ENCODE measurements at places on chromosomes 6 and 20.

DNA sequence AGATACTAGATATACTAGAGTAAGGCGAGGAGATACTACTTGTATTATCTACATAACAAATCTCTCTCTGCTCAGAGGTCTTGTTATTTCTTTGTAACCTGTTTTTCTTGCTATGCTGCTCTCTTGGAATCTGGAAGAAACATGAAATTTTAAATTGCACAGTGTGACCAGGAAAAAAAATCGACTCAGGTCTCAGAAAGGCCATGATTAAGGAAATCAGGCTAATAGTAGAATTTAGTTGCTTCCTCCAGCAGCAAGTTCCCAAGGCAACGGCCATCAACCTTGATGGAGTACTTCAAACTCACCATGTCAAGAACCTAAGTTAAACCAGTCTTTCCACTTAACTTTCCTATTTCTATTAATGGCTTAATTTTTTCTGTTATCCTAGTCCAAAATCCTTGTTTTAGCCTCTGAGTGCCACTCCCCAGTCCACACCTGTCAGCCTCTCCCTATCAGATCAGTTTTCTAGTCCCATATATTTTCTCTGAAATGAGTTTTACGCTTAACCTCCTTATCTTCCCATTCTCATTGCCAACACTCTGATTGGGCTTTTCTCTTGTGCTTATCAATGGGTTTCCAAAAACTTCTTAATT, 87.7 kb upstream of the BEND3 start:
- no peak for DNase-seq

DNA sequence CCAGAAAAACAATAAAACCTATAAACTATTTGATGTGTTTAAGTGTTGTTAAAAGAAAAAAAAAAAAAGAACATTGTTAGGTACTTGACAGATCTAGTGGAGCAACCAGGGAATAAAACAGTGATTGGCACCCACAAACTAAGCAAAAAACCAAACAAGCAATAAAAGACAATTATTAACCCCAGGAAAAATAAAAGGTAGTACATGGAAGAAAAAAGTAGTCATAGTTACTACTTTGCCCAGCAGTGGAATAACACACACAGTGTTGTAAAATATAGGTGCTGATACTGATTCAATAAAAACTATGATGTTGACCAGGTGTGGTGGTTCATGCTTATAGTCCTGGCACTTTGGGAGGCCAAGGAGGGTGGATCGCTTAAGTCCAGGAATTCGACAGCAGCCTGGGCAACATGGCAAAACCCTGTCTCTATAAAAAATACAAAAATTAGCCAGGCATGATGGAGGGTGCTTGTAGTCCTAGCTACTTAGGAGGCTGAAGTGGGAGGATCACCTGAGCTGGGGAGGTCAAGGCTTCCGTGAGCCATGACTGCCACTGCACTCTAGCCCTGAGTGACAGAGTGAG, 43.9 kb downstream of the PIGU start:
- DNase-seq, result no peak

- DNase-seq, result no peak
These were observed 141.2 kb downstream of the NRN1 start for GRCh38 chr6:5865506-5866031.

GRCh38 chr6:6057442-6058053, 50.8 kb upstream of the NRN1 start:
- no peak for DNase-seq

- DNase-seq, result no peak
These were observed 1.9 kb downstream of the TRIB3 start for GRCh38 chr20:382291-383115.

- no peak for DNase-seq
These were observed 203.7 kb downstream of the OTOR start for GRCh38 chr20:16951876-16952275.

DNA sequence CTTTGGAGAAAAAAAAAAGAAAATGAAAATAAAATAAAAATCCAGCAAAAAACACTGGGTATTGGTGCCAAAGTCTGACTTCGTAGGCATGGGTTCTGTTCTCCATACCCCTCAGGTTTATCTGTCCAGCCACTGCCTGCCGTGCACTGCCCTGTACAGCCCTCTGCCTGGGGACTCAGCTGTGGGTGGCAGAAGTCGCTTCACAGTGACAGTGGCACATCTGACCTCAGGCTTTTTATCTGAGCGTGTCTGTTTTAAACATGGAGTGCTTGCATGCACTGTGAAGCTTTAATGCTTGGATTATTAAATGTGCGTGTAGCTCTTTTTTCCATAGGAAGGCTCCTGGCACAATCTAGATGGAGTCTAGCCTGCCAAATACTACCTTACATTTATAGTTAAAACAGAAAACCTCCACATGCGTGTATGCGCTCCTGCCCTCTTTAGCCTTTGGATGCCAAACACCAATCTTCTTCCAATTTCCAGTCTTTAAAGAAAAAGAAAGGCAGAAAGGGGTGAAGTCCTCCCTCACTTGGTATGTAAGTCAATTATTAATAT, 375.5 kb downstream of the UTRN start:
- no peak for DNase-seq

DNA sequence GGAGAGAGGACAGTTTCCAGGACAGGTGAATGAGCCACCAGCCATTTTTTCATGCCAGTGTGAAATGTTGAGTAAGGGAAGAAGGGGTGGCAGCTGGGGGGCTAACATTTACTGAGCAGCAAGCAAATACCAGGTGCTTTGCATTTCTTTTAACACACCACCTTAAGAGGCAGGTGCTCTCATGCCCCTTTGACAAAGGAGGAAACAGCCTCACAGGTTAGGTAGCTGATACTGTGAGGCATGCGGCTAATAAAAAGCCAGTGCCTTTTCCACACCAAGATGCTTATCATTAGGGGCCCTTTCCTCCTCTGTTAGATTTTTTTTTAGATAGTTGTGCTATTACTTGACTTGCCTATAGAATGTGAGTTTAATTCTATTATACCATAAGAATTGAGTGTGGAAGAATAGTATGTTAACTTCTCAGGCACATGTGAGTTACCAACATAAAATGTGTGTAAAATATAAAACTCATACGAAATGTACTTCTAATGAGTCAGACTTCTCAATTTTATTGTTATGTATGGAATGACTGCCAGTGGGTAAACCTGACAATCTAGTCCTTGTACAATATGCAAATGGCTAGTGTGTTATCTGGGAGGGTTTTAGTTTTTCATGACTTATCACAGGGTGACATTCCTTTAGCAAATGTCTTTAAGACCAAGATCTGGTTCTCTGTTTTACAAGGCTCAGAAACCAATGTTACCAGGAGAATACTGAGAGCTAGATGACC, 260.0 kb downstream of the TMEM242 start:
- DNase-seq, result no peak

DNA sequence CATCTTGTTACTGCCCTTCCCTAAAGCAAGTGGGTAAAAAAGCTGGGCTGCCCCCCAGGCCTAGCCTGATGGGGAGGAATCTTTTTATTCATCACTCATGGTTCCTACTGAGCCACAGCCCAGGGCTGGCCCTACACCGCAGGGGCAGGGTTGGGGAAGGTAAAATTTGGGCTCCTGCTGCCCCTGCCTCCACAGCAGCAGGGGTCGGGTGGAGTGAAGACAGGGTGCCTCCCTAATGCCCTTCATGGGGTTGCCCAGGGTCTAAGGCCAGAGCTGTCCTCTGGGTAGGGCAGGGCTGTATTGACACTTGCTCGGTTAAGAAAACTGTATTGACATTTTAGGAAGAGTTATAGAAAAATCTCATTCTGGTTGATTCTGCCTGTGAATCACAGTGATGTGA, 8.9 kb upstream of the PSMG4 start:
- no peak for DNase-seq

DNA sequence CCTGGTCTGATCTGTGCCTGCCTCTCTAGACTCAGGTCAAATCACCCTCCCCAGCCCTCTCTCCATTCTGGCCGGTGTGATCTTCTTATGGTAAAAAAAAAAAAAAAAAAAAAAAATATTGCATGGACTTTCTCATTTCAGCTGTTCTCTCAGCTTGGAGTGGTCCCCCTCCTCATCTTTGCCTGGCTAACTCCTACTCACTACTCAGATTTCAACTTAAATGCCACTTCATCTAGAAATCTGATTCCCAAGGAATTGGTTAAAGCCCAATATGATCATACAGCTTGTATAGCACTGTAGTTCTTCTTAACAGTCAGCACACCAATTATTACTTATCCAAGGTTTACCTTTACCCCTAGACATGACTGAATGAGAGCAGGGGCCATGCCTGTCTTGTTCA, 105.9 kb upstream of the CARMIL1 start:
- DNase-seq, result no peak

GRCh38 chr6:116497113-116497676, 14.2 kb upstream of the CALHM5 start:
- no peak for DNase-seq

GRCh38 chr6:31764198-31764597, 1.7 kb downstream of the SAPCD1 start:
- no peak for DNase-seq

GRCh38 chr6:27556406-27556805, 83.5 kb upstream of the ZNF184 start:
- no peak for DNase-seq

GRCh38 chr6:12012558-12013306, 620 bp downstream of the HIVEP1 start:
- DNase-seq, result peak; percentile 52

GRCh38 chr20:5729348-5729747, 20.9 kb upstream of the SHLD1 start:
- DNase-seq, result no peak

Data from cerebellar nuclear complex (tissue), 1 donor.